Lower lobe of right lung (tissue), 2 donors: ENCODE measurements at places on chromosomes 4 and X.
A peak's percentile ranks its signal among the peaks of the same experiment; 100 is the strongest.

GRCh38 chr4:173217727-173218126 lies 49.1 kb downstream of the GALNT7 start:
- no peak for DNase-seq

DNA sequence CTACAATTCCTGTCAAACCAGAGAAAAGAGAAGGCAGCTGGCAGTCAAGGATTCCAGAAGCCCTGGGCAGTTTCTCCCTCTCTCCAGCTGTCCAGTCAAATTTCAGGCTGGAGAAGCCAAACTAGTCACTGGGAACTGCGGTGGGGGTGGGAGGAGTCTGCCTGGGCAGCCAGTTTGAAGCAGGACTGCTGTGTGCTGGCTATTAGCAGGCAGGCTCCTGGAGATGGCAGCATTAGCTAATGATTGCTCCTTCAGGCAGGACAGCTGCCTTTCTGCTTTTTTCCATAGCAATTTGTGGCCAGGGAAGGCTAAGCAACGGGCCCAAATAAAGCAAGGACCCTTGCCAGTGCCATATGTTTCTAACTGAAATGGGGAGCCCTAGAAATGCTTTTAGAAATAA lies 44.7 kb upstream of the FGF13 start:
- peak; percentile 37 for DNase-seq

DNA sequence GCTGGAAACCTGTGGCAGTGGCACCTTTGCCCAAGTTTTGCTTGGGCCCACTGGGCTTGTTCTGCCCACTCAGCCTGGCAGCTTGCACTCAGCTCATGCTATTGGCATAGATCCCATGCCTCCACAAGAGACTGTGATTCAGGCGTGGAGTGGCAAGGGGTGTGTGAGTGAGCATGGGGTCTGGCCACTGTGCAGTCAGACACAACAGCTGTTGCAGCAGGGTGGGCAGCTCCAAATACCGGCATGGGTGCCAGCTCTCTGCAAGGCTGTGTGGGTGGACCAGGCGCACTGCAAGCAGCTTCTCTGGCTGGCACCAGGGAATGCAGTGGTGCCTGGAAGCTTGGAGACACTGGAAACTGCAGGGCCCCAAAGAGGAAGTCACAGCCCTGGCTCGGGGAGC lies 27.4 kb upstream of the DIPK2B start:
- DNase-seq: no peak

DNA sequence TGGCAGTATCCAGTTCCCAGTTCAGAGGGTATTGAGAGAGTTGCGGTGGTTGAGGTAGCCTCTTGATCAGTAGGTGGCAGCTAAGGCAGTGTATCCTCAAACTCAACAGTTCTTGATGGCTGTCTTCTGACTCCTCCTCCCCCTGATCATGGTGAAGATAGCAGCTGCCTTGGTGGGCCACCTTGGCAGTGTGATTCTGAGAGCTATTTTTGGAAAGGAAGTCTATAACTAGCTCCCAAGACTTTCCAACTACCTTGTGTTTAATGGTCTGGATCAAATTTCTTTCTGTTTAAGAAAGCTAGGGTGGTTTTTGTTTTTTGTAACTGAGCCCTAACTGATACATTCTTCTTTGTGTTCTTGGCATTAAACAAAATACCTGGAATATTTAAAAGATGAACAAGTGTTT lies 10.5 kb upstream of the TBC1D19 start:
- DNase-seq: no peak

- DNase-seq: no peak
These were observed 70.2 kb upstream of the MAGEB2 start for GRCh38 chrX:30144971-30145731.

DNA sequence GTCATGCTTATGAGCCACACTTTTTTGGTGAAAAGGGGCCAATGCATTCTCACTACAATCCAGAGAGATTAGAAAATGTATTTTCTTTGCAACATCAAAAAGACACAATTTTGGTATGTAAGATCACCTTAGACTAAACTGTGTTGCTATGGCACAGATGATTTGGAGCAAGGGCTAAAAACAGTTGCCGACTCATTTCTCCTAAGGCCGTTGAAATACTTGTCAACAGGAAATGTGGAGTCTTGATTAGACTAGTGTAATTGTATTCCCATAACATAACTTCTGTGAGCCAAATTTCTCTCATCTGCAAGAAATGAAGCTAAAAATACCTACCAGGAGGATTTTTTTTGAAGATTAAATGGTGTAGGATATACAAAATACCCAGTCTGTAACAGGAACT lies 2547.7 kb downstream of the ARAP2 start:
- no peak for DNase-seq

- DNase-seq: peak; percentile 59
These were observed 568 bp downstream of the FHDC1 start for GRCh38 chr4:152936446-152937335.

- DNase-seq: no peak
These were observed 1285.8 kb downstream of the TECRL start for GRCh38 chr4:63123441-63123840.

DNA sequence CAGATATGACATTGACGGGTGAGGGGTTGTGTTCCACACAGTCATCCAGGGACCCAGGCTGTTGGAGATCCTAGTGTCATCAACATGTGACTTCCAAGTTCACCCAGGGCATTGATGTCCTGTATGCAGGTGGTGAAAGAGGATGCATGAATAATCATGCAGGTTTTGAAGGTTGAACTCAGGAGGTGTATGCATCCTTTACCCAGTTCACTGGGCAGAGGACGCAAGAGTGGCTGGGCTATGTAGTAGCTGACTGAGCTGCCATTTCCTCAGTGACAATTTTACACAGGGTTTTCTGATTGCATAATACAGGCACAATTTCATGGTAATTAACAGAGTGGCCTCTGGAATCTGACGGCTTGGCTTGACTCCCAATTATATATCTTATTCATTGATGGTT lies 323.0 kb downstream of the HS3ST1 start:
- no peak for DNase-seq

DNA sequence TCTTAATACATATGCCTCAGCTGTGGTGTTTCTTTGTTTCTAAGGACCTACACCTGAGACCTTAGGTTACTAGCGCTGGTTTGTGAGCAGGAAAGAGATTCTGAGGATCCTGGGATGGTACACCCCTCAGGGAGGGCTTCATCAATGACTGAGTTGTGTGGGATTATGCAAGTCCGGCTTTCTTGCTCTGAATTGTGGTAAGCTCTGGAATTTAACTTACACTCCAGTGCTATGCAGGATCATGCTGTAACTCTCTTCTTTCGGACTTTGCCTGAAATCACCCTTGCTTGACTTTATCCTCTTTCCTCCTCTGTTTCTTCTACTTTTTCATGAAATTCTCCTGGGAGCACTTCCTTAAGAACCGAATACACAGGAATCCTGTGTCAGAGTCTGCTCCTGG lies 431.5 kb upstream of the BOD1L1 start:
- no peak for DNase-seq

GRCh38 chr4:158527516-158527915 lies 5.8 kb downstream of the RXFP1 start:
- no peak for DNase-seq

DNA sequence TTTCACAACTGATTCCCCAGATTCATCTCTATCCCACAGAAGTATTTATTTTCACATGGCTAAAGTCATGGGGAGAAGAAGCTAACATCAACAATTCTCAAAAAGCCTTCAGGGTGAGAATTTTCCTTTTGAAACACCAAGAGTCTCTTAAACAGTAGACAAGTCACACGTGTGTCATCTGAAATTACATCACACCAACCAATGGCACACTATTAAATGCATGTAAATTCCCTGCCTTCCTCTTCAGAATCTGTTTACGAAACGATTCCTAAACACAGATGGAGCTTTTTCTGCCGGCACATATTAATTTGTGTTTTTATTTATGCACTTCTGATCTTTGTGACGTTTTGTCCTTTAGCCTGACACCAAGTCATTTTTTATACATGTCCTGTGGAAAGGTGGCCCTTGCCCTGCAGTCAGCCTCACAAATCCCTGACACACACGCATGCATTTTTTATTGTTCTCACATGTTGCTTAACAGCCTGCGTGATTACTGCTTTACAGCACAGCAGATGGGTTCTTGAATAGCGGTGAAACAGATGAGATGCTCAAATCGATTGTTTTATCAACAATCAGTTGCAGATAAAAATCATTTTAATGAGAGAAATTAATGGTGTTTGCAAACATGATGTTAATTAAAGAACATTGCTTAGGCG lies 735.9 kb upstream of the TENM3 start:
- DNase-seq: no peak

DNA sequence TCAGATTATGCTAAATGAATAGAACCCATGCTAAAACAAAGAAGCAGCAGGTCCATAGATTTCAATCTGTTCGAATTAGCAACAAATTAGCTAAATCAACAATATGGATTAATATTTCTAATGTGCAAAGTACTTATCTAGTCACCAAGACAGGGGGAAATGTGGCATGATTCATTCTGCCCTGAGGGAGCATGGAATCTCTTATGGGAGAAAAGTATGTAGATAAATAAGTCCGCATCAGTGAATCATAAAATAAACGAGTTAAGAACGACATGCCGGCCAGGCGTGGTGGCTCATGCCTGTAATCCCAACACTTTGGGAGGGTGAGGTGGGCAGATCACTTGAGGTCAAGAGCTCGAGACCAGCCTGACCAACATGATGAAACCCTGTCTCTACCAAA lies 102.1 kb downstream of the ANOS1 start:
- no peak for DNase-seq

DNA sequence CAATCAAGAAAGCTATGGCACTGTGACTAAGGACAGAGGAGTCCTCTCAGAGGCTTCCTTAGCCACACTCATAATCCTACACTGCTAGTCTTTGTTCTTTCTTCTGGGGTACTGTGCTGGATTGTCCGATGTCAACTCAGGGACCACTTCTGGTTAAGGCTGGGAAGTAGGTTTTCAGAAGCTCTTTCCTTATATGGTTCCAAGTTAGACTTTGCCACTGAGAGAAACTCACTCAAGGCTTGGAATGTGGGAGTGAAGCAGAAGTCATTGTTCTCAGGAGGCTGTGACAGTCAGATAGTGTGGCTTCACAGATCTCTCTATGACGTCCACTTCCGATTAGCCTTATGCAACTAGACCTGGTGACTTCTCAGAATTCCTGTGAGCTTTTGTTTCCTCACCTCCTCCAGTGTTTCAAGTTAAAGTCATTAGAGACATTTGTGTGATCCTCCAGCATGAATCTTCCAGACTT lies 317.3 kb upstream of the F9 start:
- no peak for DNase-seq

DNA sequence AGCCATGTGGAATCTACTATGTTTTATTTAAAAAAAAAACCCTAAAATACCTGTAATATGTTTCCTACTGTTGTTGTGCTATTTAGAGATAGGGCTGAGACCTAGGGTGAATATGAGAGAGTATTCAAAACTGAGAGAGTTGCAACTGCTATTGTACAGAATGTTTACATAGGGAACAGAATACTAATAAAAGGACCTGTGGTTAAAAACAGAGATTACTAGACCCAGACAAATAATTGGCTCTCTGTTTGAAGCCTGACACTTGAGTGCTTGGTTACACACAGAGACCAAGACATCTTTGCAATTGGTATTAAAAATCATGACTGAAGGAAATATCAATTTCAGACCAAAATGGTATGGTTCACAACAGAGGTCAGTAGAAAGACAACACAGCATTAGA lies 278.9 kb upstream of the GIMD1 start:
- DNase-seq: no peak

DNA sequence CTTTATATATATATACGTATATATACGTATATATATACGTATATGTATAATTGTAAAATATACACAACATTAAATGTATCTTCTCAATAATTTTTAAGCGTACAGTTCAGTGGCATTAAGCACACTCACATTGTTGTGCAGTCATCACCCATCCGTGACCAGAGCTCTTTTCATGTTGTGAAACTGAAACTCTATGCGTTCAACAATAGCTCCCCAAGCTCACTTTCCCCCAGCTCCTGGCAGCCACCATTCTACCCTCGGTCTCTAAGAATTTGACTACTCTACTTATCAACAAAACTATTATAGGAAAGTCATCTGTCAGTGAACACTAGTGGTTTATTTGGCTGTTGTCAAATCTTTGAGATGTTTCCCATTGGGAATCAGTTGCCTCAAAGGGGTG lies 621.8 kb upstream of the GALNT7 start:
- DNase-seq: no peak

- no peak for DNase-seq
These were observed 16.3 kb downstream of the SPRY1 start for GRCh38 chr4:123412700-123413512.

DNA sequence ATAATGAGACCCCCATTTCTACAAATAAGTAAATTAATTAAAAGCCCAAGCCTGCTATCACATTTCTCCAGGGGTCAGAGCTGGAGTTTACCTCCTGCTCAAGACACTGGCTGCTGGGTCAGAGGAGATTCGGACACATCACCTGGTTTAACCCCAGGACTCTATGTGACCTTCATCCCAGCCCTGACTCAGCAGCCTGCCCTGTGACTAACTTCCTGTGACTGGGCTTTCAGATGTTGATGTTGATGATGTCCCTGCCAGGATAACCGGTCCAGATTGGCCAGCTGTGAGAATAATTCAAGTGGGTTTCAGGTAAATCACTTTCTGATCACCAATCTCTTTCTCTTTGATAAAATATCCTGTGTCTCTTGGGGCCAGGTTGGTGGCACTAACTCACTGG lies 102.4 kb upstream of the MAML3 start:
- no peak for DNase-seq

GRCh38 chrX:10208953-10209352 lies 52.2 kb downstream of the CLCN4 start:
- DNase-seq: no peak

- DNase-seq: no peak
These were observed 83.6 kb downstream of the CRMP1 start for GRCh38 chr4:5809216-5809776.

GRCh38 chr4:83011689-83012199 lies 1.1 kb upstream of the LIN54 start:
- DNase-seq: no peak

DNA sequence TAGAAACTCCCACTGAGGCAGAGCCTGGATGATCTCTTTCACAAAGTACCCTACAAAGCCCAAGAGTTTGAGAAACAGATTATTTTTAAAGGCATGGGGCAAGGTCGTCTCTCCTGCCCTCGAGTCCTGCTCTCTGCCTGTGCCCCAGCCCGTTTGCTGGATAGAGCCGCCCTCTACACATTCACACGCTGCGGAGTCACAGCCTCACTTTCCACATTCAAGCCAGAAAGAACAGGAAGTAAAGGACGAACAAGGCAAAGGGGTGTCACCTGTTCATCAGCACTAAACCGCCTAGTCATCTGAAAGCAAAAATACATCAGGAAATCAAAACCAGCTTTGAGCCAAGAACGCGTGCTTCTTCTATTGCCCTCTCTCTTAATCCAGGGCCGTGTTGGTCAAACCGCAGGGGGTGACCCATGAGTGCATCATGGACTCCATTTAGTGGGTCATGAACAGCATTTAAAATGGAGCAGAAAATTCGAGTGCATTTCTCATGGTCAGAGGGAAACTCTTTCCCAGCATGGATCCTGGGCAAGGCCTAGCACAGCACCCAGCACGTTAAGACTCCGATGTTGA lies 83.4 kb downstream of the PHKA2 start:
- DNase-seq: no peak

DNA sequence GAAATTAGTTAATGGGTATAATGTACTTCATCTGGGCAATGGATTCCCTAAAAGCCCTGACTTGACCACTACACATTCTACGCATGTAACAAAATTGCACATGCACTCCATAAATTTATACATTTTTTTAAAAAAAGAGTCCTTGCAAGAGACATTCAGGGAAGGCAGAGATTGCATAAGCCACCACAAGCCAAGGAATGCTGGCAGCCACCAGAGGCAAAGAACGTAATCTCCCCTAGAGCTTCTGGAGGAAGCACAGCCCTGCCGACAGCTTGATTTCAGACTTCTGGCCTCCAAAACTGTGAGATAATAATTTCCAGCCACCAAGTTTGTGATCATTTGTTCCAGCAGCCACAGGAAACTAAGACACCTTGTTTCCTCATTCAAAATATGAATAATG lies 185.6 kb upstream of the GALNT7 start:
- DNase-seq: no peak
